ENCODE measurements at places on chromosomes 1 and 21. TPM values are rescaled to one million over a fixed set of nuclear protein-coding genes. Genes with fewer than 3 reads are reported as not detected.

IQGAP3 gene
- total RNA-seq = 25.7 TPM

PYHIN1 gene
- total RNA-seq = not detected

AMY1A gene
- total RNA-seq = not detected

NLRP3 gene
- total RNA-seq = not detected

LRRN2 gene
- total RNA-seq = 2.6 TPM

ABCA4 gene
- total RNA-seq = 0.08 TPM

HAO2 gene
- total RNA-seq = not detected

FMO4 gene
- 1.0 TPM for total RNA-seq

Data from GM23338 (cell line).